Skin of body (tissue), 3 donors: ENCODE measurements at places on chromosomes 16 and 17. TPM values are rescaled to one million over a fixed set of nuclear protein-coding genes. Genes with fewer than 3 reads are reported as not detected.

DNA sequence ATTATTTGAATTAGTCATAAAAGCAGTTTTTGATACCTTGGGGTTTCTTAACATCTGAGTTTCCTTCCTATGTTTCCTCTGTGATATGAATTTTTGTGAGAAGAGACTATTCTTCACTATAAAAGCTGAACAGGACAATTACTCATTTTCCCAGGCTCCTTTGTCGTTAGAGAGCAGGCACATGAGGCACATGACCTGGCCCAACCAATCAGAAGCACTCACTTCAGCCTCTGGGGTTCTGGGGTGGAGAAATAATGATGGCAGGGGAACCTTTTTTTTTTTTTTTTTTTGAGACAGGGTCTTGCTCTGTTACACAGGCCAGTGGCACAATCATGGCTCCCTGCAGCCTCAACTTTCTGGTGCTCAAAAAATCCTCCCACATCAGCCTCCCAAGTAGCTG lies 145.5 kb upstream of the ASIC2 start:
- no peak for DNase-seq

DNA sequence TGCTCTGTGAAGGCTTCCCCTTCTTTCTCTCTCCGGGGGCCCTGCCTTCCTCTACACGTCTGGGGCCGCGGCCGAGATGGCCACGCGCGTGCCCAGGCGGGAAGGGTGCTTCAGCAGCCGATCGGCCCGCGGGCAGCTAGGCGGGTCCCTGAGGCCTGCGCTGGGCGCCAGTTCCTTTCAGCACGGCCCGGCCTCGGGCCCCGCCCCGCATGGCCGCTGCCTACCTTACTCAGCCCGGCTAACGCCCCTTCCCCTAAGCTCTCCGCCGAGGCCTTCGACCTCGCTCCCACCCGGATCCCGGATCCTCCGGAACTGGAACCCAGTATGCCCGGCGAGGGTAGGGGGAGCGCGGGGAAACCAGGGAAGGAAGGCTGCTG lies 335 bp downstream of the TMEM11 start:
- DNase-seq, result no peak

- no peak for DNase-seq
Observed at GRCh38 chr16:1036166-1036565, 36.4 kb upstream of the SSTR5 start.

DNA sequence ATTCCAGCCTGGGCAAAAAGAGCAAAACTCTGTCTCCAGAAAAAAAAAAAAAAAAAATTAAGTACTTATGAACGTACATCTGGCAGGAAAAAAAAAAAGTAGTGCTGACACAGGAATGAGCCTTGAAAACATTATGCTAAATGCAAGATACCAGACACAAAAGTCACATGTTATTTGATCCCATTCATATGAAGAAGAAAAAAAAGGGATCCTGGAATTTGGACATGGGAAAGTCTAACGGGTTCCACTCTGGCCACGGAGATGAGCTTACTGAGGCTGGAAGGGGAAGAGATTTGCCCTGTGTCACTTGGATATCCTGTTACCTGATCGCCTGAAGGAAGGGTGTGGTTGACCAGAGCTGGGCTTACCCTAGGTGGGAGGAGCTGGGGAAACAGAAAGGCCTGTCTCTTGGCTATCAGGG lies 251.9 kb downstream of the PARN start:
- peak; percentile 56 for DNase-seq

Gene SCIMP
- total RNA-seq, result 0.99 TPM
